Foreskin keratinocyte (primary cell): ENCODE measurements at places on chromosomes 6 and 20.
A peak's percentile ranks its signal among the peaks of the same experiment; 100 is the strongest.

DNA sequence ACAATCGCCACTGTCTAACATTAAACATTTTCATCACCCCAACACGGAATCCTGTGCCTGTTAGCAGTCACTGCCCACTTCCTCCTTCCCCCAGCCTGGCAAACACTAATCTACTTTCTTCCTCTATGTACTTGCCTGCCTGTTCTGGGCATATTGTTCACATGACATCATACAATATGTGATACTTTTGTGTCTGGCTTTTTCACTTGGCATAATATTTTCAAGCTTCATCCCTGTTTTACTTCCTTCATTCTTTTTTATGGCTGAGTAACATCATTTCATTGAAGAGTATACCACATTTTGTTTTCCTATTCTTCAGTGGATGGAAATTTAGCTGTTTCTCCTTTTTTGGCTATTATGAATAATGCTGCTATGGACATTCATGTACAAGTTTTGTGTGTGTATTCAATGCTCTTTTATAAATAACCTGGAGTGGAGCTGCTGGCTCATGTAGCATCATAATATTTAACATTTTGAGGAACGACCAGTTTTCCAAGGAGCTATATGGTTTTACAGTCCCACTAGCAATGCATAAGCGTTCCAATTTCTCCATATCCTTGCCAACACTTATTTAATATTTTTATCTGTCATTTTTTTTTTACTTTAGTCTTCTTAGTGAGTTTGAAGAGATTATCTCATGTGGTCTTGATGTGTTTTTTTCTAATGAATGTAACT, 360.1 kb downstream of the HDGFL1 start:
- DNase-seq: no peak

DNA sequence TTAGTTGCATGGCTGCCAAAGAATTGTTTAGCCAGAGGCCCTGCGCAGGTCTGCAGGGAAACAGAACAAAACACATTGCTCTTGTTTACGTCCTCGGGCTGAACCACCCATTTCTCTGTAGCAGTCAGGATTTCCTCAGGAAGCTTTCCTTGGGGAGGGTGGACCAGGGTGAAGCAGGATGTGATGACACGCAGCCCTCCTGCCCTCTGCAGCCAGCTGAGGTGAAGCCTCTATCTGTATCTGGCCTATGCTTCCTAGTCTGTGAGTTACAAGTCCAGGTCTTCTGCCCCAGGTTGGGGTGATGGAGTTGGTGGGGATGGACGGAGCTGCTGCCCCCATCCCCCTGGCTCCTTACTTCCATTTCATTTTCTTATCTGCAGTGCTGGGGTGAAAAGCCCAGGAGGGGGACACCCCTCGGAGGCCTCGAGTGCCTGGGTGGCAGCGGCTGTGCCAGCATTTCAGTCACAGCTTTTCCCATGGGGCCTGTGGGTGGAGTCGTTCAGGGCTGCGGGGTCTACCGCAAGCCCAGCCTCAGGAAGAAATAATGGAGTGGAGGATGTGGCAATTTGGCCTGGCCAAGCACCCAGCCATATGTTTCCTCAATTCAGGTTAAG, 24.9 kb downstream of the SASH1 start:
- no peak for DNase-seq

DNA sequence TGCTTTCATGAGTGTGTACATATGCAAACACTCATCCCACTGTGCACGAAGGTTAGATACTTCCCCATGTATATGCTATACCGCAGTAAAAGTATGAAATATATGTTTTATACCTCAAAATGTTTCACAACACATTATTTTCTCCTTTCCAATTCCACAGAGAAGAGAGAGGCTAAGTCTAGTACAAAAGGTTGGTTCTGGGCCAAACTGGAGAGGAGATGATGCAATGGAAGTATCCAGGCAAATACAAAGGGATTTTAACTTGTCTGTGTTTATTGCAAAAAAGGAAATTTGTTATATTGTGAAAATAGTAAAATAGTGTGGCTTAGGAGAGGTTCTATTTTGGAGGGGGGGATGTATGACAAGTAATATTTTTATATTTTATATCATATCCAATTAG, 112.6 kb downstream of the PLCB1 start:
- no peak for DNase-seq

DNA sequence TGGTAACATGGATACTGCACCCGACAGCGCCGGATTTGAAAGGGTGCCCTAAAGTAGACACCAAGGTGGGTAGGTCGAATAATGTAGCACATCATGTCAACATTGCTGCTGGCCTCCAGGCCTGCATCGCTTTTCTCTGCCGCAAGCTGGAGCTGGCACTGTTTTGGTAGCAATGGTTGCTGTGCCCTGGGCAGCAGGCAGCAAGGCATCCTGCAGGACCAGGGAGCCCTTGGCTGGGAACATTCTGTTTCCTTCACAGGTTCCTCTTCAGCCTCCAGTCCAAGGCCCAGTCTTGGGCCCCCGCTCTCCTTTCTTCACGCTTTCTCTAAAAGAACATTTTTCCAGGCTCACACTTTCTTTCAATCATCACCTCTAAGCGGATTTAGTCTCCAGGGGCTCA, 365.8 kb upstream of the JARID2 start:
- no peak for DNase-seq

DNA sequence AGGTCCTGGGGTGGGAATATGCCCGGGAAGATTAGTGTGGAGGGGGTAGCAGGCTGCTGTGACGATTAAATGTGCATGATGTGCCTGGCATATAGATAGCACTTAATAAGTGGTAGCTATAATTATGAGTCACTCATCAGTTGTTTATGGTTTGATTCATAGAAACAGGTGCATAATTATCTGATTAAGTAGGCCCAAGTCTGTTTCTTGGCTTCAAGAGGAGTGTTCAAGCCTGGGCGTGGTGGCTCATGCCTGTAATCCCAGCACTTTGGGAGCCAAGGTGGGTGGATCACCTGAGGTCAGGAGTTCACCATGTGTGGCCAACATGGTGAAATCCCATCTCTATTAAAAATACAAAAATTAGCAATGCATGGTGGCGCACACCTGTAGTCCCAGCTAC, 74.9 kb downstream of the QRSL1 start:
- no peak for DNase-seq

DNA sequence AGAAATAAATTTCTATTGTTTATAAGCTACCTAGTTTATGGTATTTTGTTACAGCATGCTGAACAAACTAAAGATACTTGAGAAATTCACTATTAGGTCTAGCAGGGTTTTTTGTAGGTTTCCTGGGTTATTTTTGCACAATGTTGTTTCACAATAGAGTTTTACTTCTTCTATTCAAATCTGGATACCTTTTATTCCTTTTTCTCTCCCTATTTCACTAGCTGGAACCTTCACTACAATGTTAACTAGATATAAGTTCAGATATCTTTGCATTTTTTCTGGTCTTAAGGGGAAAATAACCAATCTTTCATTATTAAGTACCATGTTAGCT, 237.7 kb upstream of the CITED2 start:
- DNase-seq: no peak

DNA sequence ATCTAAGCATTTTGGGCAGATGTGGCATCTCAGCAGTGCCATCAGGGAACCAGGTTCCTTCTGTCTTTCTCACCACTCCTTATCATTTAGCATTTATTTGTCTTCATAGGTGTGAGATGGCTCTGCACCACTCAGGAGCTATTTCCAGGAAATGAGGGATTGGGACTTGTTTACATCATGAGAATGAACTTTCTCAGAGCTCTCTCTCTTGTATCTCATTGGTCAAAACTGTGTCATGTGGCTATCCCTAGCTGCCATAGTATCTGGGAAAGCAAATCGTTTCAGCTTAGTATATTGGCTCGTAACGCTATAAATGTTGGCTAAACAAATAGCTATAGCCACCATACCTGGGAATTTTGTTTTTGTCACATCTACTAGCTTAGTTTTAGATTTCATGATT, 23.8 kb downstream of the PLCB4 start:
- no peak for DNase-seq

- DNase-seq: no peak
Observed at GRCh38 chr20:23304616-23305015, 46.0 kb upstream of the NXT1 start.

DNA sequence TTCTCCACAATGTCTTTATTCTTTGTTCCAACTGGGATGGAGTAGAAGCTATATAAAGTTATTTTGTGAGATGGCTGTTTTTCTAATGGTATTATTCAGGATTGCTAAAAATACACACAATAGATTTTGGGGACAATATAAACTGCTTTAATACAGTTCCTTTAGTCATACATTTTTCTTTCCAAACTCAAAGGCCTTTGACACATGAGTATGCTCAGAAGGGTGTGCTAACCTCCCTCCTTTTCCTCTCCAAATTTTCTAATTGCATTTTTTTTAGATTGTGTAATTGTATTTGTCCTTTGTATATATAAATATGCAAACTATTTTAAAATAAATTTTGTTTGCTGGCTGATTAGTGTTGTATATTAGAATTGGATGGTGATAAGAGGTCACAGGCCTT, 119.6 kb upstream of the FOXO3 start:
- no peak for DNase-seq

DNA sequence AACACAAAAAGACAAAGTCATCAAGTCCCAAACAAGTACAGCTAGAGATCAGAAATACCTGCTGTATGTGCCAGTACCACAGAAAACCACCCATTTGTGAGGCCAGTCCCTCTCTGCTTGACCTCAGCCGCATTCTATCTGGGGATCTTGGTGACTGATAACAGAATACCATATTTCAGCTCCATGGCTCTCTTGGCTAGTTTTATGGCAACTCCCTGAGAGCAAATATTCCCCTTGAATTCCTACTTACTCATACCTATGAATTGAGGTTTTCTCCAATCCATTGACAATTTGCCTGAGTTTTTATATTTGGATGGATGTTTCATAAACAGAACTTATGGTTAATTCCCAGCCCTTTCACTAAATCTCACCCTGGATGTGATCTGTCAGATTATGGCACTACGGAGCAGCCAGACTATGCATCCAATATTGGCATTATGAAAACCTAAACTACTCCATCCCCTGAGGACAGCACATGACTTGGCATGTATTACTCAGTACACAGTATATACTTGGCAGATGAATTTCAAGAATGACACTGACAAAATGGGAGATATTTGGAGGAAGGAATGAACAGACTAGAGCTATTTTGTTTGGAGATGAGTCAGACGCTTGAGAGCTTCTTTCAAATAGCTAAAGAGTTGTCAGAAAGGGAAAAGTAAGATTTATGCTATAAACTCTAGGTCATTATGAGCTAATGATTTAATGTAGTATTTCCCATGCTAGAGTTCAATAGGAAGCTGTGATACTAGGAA, 95.7 kb downstream of the PRDM1 start:
- peak; percentile 90 for DNase-seq

- DNase-seq: peak; percentile 95
Observed at GRCh38 chr6:44117397-44118128, 9.7 kb downstream of the MRPL14 start.

DNA sequence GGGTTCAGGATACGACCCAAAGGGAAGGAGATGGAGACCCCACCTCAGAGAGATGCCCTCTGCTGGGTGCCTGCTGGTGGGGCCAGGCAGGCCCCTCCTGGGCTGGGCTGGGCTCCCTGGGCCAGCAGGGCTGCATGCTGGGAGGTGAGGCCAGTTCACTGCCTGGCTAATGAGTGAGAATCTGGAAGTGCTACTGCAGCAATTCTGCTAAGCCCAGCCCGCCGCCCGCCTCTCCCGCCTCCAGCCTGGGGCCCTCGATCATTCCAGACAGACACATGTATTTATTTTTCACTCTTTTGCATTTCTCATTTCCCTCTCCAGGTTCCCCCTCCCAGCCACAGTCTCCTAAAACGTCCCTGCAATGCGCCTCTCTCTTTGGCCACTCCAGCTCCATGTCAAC, 79.6 kb downstream of the CDH22 start:
- no peak for DNase-seq

GRCh38 chr6:89146718-89147700, 1.2 kb downstream of the PM20D2 start:
- DNase-seq: peak; percentile 59

- no peak for DNase-seq
Observed at GRCh38 chr6:125932451-125932795, 24.1 kb upstream of the HINT3 start.

DNA sequence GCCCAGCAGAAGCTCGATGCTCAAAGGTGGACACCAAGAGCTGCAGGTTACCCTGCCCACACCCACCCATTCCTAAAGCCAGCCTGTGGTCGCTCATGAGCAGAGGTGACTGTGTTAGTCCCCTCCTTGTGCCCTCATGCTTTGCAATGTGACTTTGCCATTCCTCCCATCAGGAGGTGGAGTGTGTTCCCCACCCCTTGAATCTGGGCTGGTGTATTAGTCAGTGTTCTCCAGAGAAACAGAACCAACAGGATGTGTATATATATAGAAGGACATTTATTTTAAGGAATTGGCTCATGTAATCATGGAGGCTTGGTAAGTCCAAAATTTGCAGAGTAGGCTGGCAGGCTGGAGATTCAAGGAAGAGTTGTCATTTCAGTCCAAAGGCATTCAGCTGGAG, 54.4 kb upstream of the RNF24 start:
- no peak for DNase-seq

DNA sequence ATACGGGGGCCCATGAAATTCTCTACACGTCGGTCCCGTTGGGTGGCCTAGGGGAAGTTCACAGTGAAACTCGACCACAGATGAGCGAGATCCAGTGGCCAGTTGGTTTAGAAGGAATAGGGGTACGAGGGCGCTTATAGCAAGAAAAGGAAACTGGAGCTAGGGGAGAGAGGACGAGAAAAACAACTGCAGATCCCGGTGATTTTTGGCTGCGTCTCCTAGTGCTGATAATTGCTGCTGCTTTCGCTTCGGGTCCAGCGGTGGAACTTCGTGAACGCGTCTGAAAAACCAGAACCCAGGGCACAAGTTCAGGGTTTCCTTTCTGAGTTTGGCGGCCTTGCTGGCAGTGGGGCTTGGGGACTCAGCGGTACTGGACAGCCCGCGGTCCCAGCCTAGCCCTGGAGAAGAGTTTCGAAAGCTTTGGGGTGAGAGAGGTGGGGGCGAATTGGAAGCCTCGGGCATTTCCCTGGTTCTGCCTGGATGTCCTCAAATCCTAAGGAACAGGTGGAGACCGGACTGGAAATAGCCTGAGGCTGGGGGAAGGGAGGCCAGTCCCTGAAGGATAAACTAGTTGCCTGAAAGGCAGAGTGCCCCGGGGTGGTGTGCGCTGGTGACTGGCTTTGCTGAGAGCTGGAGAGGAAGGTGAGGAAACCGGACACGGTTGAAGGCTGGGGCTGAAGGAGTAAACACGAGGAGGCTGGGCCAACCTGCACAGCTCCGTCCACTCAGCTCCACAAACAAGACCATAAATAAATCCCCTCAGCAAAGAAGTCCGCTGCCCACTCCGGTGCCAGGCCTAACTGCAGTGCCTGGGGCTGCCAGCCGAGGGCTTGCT, 793 bp downstream of the GMPR start:
- no peak for DNase-seq

GRCh38 chr6:19691465-19692167, 145.6 kb upstream of the ID4 start:
- DNase-seq: no peak
